Large intestine (tissue), 12 donors: ENCODE measurements at places on chromosomes 7 and 10.

DNA sequence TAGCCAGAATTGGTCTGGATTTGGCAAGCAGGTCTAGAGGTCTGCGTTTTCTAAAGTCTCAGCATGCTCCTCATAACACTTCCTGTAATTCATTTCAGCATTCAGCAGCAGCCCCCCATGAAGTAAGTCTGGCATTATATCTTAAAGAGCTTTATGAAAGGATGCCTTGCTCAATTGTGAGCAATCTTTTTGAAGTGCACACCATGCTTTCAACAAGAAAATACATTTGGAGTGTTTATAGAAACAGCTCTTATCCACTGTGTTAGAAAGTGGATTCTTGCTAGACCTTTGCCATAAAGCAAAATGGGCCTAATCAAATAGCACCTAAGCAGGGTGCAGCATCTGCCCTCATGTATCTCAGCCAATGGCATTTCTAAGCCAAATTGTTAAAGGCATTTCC lies 378.0 kb upstream of the AKR1E2 start:
- DNase-seq = no peak

GRCh38 chr10:111037858-111038257 lies 39.0 kb upstream of the ADRA2A start:
- DNase-seq = no peak

- DNase-seq = no peak
Observed at GRCh38 chr10:86298501-86299001, 68.0 kb downstream of the GRID1 start.

GRCh38 chr7:129366-130221 lies 62.8 kb upstream of the FAM20C start:
- no peak for DNase-seq

GRCh38 chr7:82152858-82153257 lies 290.7 kb downstream of the CACNA2D1 start:
- DNase-seq = no peak
